ENCODE measurements at places on chromosomes 7 and 10. TPM values are rescaled to one million over a fixed set of nuclear protein-coding genes. Genes with fewer than 3 reads are reported as not detected.

- DNase-seq: peak; percentile 2
Measured at GRCh38 chr7:140219672-140220524, 43.1 kb upstream of the KDM7A start.

DNA sequence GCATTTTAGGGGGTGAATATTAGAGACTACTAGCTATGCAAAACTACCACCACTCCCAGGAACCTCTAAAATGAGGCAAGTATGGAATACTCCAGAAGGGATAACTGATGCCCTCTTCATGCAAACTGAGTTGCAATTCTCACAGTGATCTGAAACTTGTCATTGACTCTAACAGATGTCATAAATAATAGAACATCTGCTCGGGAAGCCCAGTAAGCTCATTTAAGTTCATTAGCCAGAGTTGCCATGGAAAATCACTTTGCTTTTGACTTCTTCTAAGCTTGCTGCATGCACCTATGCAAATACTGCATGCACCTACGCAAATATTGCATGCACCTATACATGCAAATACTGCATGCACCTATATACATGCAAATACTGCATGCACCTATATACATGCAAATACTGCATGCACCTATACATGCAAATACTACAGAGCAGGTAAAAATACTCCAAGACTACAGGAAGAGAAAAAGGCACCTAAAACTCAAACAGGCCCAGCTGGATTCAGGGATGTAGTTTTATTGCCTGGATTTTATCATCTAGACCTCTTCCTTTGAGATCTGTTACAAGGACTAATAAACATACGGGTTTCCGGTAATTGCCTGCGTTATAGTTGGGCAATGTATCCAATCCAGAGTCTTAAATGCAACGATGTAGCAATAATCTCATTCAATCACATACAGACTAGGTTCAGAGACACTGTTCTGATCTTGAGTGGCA is 1061.1 kb upstream of the AUTS2 start:
- DNase-seq: no peak

DNA sequence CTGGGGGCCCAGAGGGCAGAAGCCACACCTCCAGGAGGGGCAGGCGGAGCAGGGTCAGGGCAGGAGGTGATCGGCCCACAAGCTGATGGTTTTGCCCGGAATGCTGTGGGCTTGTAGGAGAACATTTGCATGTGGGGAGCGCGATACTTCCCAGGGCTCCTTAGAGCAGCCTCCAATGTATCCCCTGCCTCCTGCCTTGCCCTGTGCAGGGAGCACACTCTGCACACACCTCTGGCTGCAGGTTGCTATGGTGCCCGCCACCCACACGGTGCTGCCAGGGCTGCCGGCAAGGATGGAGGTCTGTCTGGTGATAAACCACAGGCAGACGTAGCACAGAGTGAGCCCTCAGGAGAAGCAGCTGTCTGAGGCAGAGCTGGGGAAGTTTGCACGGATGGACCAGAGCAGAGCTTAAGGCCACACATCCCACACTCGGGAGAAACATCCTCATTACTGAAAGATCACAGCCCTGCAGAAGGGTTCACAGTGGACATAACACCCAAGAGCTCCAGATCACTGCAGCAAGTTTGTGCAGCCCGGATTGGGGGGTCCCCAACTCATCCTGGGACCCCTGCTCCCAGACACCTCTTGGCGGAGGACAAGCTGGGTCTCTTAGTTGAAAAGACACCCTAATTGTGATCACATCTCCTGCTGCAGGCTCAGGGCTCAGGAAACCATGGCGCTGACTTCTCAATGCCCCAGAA is 41.8 kb downstream of the VIPR2 start:
- peak; percentile 60 for DNase-seq

GRCh38 chr7:43590862-43591557 is 8.1 kb downstream of the STK17A start:
- DNase-seq: no peak

DNA sequence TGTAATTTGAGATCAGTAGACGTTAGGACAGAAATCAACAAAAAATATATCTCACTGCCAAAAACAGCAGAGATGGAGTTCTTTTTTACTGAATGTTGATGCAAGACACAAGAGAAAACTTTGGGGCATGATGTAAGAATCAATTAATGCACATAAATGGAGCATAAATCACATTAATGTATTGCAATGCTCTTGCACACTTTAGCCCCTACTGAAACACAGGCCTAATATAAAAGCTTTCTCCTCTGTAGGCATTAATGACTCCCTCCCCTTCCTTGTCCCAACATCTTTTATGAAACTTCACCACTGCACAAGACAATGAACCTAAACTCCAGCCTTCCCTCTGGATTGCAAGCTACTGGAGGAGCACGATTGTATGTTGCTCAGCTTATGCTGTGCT is 58.8 kb downstream of the CACNA2D1 start:
- DNase-seq: no peak

DNA sequence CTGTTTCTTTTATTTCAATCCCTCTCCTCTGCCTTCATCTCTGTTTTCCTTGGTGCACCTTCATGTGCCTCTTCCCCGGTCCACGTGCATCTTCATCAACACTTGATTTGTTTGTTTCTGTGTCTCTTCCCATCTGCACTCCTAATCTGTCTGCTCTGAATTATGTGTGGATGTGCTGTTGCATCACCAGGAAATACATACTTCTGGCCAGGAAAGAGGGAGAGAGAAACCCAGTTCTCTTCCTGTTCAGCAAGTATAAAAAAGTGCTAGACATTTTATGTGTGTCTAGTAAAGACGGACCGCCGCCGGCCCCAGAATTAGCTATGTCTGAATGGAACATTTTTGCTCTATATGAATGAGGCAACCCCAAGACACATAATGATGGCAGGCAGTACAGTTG is 93.8 kb downstream of the CALD1 start:
- no peak for DNase-seq

- DNase-seq: no peak
Measured at GRCh38 chr7:71521506-71521905, 389.6 kb downstream of the GALNT17 start.

DNA sequence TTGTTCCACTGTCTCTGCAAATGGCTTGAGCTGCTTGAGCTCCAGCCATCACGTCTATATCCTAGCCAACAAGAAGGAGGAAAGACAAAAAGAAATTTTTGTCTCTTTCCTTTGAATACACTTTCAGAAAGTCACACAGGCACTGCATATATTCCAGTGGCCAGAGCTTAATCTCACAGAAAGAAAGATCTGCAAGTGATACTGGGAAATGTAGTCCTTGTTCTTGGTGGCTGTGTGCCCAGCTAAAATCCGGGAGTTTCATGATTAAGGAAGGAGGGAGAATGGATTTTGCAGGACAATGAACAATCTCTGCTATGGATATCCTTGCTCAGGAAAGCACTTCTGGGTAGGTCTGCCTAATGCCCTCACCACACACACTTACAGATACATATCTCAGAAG is 19.5 kb upstream of the DLG5 start:
- no peak for DNase-seq

GRCh38 chr10:77626266-77626935 is 11.2 kb downstream of the KCNMA1 start:
- no peak for DNase-seq

- no peak for DNase-seq
Measured at GRCh38 chr7:29878081-29878688, 71.9 kb downstream of the WIPF3 start.

GRCh38 chr7:121604627-121605316 is 208.7 kb upstream of the FAM3C start:
- peak; percentile 1 for DNase-seq

GRCh38 chr10:118370499-118370898 is 28.4 kb upstream of the FAM204A start:
- no peak for DNase-seq

GRCh38 chr7:22302951-22303423 is 54.0 kb downstream of the RAPGEF5 start:
- DNase-seq: no peak

DNA sequence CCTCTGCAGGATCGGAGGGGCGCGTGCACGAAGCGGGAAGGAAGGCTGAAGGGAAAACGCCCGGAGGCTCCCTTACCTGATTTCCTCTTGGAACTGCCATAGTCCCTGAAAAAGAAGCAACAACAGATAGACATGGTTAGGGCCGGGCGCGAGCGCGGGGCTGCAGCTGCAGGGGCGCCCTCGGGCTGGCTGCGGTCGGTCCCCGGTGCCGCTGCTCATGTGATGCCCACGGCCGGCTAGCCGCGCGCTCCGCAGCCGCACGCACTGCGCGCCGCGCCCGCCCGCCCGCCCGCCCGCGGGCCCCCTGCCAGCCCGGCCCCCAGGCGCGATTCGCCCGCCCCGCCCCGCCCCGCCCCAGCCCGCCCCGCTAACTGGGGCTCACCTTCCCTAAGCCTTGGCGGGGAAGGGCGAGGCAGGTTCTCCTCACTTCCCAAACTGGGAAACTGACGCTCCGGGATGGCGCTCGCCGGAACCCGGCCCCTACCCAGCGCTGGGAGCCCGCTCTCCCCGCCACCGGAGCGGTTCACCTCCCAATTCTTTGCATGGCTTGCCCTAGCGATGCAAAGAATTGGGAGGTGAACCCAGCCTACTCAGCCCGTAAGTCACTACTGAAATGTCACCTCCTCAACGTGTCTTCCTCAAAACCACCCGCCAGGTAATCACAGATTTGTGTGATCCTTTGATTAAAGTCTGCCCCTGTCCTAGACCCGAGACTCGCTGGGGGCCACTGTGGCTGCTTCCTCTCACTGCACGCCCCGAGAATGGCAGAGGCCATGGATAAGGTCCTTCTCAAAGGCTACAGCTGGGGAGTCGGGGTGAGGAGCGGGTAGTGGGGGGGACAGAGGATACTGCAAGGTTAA is 162.2 kb downstream of the SH3PXD2A start:
- peak; percentile 91 for DNase-seq

- peak; percentile 2 for DNase-seq
Measured at GRCh38 chr7:135160098-135160857, 10.2 kb downstream of the CYREN start.

- peak; percentile 82 for DNase-seq
Measured at GRCh38 chr7:31059551-31059950, 7.4 kb downstream of the ADCYAP1R1 start.

- DNase-seq: no peak
Measured at GRCh38 chr7:105778956-105779355, 97.4 kb downstream of the ATXN7L1 start.

GRCh38 chr7:95267754-95268153 is 56.6 kb downstream of the PON1 start:
- no peak for DNase-seq

- no peak for DNase-seq
Measured at GRCh38 chr7:44846816-44847508, 925 bp downstream of the H2AZ2 start.

- DNase-seq: no peak
Measured at GRCh38 chr10:63206997-63207811, 74.1 kb downstream of the NRBF2 start.

Gene TAF3
- 2.7 TPM for total RNA-seq

Gene ZNF365
- total RNA-seq: not detected

Gene CALD1
- total RNA-seq: 95.0 TPM

Gene MOGAT3
- total RNA-seq: 0.52 TPM

Gene GBX1
- total RNA-seq: 0.62 TPM

Gene MALRD1
- total RNA-seq: not detected

Gene ARPC1B
- 126 TPM for total RNA-seq

Gene SFXN3
- total RNA-seq: 4.1 TPM

Gene RBM20
- total RNA-seq: 0.15 TPM

Gene C10orf120
- not detected for total RNA-seq

Gene FAM221A
- total RNA-seq: 16.6 TPM

Gene ZNF3
- total RNA-seq: 40.8 TPM

Gene CDHR1
- total RNA-seq: 0.90 TPM

Gene ZNF789
- 14.9 TPM for total RNA-seq
